ENCODE measurements at places on chromosomes 6 and 20.

GRCh38 chr6:75170691-75171560 is 34.9 kb downstream of the COL12A1 start:
- DNase-seq: no peak

GRCh38 chr20:35011589-35012226 is 56.0 kb downstream of the MYH7B start:
- no peak for DNase-seq

DNA sequence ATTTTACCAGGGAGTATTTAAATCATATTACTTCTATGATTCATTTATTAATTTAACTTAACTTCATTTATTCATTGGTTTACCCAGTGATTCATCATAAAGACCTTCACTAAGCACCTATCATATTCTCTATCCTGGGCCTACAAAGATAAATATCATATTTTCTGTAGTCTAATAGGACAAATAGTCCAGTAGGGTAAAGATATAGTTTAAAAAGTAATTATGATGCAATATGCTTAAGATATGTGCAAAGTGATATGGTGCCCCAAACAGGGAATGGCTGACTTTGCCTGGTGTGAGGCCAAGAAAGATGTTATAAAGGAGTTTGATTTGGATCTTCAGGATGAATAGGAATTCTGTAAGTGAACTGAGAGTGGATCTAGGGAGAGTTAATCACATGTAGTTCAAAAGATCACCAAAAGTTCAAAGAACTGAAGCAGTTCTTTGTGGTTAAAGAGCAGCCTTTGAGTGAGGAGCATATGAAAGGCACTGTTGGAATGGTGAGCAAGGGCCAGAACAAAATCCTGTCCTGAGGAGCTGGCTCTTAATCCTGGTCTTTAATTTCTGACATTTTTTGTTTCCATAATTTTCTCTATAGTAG is 45.5 kb downstream of the MLIP start:
- DNase-seq: no peak

DNA sequence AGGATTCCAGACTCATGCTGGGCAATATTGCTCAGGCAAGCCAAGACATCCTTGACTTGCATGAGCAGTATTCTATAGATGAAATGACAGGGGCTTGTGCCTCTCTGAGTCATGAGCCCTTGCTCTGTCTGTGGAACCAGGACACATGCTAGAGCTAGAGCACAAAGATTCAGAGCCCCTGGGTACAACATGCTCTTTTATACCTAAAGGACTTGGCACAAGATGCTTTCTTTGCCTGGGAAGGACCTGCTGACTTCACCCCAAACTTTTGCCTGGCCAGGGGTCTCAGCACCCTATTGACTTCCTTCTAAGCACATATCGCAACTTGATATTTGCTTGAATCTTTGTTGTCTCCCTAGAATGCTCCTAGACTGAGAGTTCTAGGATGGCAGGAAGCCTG is 27.4 kb downstream of the TGM6 start:
- DNase-seq: no peak

- no peak for DNase-seq
Measured at GRCh38 chr6:27553123-27553904, 80.4 kb upstream of the ZNF184 start.

DNA sequence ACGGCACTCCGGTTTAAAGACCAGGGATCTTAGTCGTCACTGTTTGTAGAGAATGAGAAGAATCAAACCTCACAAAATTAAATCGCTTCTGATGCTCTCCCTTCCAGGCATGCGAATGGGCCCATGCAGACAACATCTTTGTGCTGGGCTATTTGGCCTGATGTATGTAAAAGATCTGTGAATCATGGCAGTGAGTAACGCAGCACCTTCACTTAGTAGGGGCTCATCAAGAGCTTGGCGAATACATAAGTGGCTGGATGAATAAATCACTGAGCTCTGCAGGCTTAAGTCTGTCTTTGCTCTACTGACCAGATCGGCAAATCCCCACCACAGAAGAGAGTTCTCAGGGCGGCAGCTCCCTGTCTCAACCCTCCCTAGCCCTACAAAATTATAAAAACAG is 44.8 kb upstream of the AFDN start:
- no peak for DNase-seq

DNA sequence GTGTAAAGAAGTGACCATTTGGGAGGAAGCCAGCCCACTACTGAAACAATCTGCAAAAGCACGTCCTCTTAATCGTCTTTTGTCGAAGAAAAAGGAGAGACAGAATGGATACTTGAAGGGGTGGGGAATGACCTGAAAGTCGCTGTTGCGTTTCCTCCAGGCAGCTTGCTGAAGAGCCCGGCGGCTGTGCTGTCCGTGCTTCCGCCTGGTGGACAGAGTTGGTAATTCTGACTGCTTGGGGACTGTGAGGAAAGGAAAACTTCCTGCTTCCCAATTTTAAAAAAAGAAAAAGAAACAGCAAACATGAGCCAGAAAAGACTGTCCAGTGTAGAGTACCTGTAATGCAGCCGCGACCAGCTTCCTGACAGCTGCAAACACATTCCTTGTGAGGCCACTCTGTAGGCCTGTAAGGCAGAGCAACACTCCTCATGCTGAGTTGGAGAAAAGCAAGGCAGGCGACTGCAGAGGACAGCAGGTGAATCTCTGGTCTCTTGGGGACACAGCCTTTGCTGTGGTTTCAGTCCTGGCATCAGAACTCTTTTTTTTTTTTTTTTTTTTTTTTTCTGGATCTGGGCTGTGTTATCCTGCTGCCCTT is 251.1 kb upstream of the TBX18 start:
- peak; percentile 54 for DNase-seq

- DNase-seq: no peak
Measured at GRCh38 chr6:167415441-167415961, 90.6 kb downstream of the TTLL2 start.

DNA sequence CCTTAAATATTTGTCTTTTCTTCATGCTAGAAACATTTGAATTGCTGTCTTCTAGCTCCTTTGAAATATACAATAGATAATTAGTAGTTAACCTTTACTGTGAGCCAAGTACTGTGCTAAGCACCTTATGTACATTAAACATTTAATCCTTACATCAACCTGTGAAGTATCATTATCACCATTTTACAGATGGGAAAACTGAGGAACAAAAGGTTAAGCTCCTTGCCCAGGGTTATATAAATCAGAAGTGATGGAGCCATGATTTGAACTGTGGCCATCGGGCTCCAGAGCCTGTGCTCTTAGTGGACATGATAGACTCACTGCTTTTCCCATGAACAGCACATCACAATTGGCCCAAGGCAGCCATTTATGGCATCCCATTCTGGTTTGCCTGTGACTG is 140.9 kb downstream of the UNC5CL start:
- no peak for DNase-seq

- no peak for DNase-seq
Measured at GRCh38 chr6:63527658-63528514, 44.4 kb upstream of the LOC128125822 start.

DNA sequence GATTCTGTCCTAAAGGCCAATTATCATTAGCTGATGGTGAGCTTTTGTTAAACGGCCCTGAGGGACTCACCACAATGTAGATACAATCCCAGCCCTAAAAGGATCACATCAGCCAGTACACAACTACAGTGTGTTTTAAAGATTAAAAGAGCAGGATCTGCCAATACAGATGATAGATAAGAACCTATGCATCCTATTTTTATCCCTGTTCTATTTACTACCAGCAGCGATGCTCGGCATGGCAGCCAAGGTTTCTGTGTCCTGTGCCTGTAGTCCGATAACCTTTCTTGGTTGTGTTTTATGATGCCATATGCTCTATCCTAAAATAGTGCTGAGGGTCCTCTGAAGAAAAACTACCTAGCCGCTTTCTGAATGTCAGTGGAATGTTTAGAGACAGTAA is 289.4 kb downstream of the PHACTR1 start:
- no peak for DNase-seq

- DNase-seq: no peak
Measured at GRCh38 chr20:63312690-63313348, 19.8 kb downstream of the COL20A1 start.

DNA sequence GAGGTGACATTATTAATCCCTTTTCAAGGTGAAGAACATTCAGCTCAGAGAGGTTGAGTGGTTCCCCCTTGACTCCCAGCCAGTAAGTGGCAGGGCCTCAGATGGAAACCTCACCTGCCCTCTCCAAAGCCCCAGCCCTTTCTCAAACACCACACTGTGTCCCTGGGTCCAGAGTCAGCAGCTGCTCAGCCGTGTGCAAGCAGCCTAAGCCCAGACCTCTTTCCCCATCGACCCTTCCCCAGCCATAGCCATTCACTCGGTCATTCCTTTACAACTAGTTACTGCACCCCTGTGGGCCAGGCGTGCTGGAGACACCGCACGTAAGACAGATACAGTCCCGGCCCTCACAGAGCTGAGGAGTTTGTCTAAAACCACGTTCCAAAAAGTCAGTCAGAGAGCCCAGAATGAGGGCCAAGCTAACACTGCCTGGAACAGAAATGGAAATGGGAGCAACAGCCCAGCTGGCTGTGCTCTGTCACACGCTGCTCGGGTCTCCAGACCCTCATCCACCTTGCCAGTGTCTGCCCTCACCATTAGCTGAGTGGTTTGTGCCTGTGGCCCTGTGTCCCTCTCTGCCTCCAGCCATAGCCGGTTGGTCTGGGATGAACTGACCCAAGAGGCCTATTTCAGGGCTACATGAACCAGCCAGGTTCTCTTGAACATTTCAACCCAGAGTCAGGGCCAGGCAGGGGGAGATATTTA is 29.6 kb downstream of the ZC3H12D start:
- DNase-seq: no peak

GRCh38 chr6:3226042-3226441 is 1.4 kb downstream of the TUBB2B start:
- DNase-seq: no peak

GRCh38 chr20:43909211-43909610 is 5.4 kb upstream of the TOX2 start:
- no peak for DNase-seq

GRCh38 chr6:85675030-85675819 is 32.5 kb upstream of the SYNCRIP start:
- no peak for DNase-seq

DNA sequence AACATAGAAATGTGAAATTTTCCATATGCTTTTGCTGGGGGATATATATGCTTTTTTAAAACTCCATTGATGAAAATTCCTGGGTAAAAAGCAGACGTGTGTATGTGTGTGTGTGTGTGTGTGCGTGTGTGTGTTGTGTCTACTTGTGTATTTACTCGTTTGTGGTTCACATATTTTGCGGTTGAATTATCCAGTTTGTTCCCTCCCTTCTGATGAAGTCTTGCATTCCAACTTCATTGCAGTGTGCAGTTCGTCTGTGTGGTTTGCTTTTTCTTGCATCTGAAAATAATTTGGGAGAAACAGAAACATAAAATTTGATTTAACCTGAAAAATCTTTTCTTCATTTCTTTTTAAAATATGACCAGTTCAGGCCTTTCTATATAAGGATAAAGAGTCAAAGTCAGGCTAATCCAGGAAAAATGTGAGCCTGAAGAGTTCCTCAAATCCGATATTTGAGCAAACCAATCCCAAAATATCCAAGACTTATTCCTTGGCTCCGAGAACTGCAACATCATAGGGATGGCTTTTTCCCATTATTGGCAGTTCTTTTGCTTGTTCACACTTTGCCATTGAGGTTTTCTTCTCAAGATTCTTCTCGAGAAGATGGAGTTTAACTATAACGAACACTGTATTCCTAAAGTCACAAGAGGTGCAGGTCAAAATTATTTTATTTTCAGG is 202.2 kb upstream of the CCN2 start:
- DNase-seq: no peak

- DNase-seq: no peak
Measured at GRCh38 chr6:165983112-165984072, 184.3 kb downstream of the TBXT start.

GRCh38 chr6:83518816-83519480 is 6.6 kb downstream of the PRSS35 start:
- no peak for DNase-seq

- no peak for DNase-seq
Measured at GRCh38 chr20:64075556-64075955, 3.8 kb downstream of the RGS19 start.

Measured in iPS DF 19.7 (cell line).